Mesothelial cell of epicardium (in vitro differentiated cells): ENCODE measurements at places on chromosomes 13 and 19.
A peak's percentile ranks its signal among the peaks of the same experiment; 100 is the strongest.

GRCh38 chr19:2668175-2668763 is 34.2 kb downstream of the GNG7 start:
- DNase-seq, result no peak
- H3K27me3 ChIP-seq, result peaks cover 4% of the 10 kb centered on the region
- H3K4me1 ChIP-seq, result no peaks in the 10 kb centered on the region
- H3K4me3 ChIP-seq, result no peak overlapping the region

- no peaks in the 10 kb centered on the region for H3K36me3 ChIP-seq
- peaks cover 13% of the 10 kb centered on the region for H3K27me3 ChIP-seq
- peak overlapping the region; percentile 42 for H3K4me3 ChIP-seq
- DNase-seq, result peak; percentile 38
Observed at GRCh38 chr19:406135-406781, 2.7 kb downstream of the C2CD4C start.

- H3K4me1 ChIP-seq, result no peaks in the 10 kb centered on the region
- no peak overlapping the region for H3K27ac ChIP-seq
- no peaks in the 10 kb centered on the region for H3K36me3 ChIP-seq
- no peak overlapping the region for H3K4me3 ChIP-seq
- no peak for DNase-seq
- no peaks in the 10 kb centered on the region for H3K27me3 ChIP-seq
Observed at GRCh38 chr13:101869553-101869952, 417.1 kb downstream of the ITGBL1 start.

DNA sequence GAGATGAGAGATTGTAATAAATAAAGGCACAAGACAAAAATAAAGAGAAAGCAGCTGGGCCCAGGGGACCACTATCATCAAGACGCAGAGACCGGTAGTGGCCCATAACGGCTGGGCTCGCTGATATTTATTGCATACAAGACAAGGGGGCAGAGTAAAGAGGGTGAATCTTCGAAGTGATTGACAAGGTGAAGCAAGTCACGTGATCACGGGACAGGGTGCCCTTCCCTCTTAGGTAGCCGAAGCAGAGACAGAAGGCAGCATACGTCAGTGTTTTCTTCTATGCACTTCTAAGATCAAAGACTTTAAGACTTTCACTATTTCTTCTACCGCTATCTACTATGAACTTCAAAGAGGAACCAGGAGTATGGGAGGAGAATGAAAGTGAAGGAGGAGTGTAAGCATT is 4.6 kb upstream of the PRKCG start:
- no peak for DNase-seq
- H3K4me1 ChIP-seq, result peaks cover 24% of the 10 kb centered on the region

DNA sequence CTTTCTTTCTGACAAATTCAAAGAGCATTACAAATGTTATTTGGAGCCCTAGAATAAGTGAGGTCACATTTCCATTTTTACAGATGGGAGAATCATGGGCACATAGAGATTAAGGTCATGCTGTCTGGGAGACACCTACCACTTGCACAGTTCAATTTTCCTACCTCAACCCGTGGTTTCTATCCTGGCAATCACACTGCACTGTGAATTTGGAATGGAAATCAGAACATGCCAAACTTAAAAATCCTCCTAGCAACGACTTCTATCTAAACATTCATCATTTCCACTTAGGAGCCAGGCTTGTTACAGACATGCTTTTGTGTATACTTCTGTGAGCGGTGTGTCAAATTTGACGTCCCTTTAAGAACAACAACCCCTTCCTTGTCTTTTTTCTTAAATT is 251.5 kb downstream of the DNAJC15 start:
- no peaks in the 10 kb centered on the region for H3K36me3 ChIP-seq
- peaks cover 30% of the 10 kb centered on the region for H3K4me1 ChIP-seq
- no peaks in the 10 kb centered on the region for H3K27me3 ChIP-seq

DNA sequence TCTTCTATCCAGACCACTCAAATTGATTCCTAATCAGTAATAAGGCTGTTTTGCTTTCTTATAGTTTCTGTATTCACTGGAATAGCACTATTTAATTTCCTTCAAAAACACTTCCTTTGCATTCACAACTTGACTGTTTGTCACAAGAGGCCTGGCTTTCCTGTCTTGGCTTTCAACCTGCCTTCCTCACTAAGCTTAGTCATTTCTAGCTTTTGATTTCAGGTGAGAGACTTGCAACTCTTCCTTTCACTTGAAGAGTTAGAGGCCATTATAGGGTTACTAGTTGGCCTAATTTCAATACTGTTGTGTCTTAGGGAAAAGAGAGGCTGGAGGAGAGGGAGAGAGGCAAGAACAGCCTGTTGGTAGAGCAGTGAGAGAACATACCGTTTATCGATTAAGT is 47.0 kb downstream of the SACS start:
- no peak overlapping the region for H3K4me3 ChIP-seq
- no peak overlapping the region for H3K27ac ChIP-seq
- H3K4me1 ChIP-seq, result peaks cover 6% of the 10 kb centered on the region
- no peak for DNase-seq

DNA sequence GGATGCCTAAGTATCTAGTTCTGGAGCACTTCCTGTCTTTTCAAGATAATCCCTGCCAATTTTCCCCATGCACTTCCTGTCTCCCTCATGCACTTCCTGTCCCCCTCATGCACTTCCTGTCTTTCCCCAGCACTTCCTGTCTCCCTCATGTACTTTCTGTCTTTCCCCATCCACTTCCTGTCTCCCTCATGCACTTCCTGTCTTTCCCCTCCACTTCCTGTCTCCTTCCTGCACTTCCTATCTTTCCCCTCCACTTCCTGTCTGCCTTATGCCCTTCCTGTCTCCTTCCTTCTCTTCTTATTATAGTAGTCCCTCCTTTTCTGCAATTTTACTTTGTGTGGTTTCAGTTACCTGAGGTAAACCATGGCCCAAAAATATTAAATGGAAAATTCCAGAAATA is 3.0 kb upstream of the TNNT1 start:
- H3K36me3 ChIP-seq, result no peaks in the 10 kb centered on the region
- DNase-seq, result no peak
- H3K4me1 ChIP-seq, result peaks cover 35% of the 10 kb centered on the region
- H3K27ac ChIP-seq, result no peak overlapping the region

GRCh38 chr19:6233056-6233826 is 46.5 kb downstream of the MLLT1 start:
- peak overlapping the region; percentile 50 for H3K27ac ChIP-seq
- peak; percentile 20 for DNase-seq
- H3K4me1 ChIP-seq, result peaks cover 30% of the 10 kb centered on the region
- no peaks in the 10 kb centered on the region for H3K27me3 ChIP-seq
- H3K4me3 ChIP-seq, result no peak overlapping the region

DNA sequence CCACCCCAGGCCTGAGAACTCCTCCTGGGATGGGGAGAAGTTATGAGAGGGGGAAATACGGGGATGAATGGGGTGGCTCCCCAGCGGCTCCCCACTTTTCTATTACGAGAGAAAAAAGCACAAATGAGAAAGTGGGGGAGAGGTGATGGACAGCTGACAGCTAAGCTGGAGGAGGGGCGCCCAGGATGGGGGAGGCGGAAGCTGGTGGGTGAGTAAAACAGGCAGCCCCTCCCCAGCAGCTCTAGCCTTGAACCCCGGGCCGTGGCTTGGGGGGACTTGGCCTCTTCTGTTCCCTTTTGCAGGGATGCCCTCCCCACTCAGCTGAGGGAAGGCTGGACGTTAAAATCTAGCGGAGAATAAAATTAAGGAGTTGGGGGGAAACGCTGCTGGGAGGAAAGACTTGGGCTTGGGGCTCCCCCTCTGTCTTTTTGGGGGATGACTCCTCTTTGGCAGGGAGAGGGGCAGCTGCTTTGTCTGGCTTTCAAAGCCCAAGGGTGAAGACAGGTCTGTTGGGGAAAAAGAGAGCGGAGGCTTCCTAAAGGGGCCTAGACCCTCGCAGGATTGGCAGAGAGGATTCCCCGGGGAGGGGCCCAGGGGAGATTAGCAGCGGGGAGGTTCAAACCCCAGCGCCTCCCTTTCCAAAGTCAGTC is 1.4 kb upstream of the SAMD1 start:
- peak overlapping the region; percentile 99 for H3K27ac ChIP-seq
- H3K27me3 ChIP-seq, result no peaks in the 10 kb centered on the region
- peaks cover 27% of the 10 kb centered on the region for H3K36me3 ChIP-seq
- peaks cover 14% of the 10 kb centered on the region for H3K4me1 ChIP-seq
- DNase-seq, result no peak
- peak overlapping the region; percentile 97 for H3K4me3 ChIP-seq

- no peaks in the 10 kb centered on the region for H3K4me1 ChIP-seq
- H3K36me3 ChIP-seq, result peaks cover 46% of the 10 kb centered on the region
- no peak overlapping the region for H3K27ac ChIP-seq
- no peak overlapping the region for H3K4me3 ChIP-seq
- H3K27me3 ChIP-seq, result no peaks in the 10 kb centered on the region
Observed at GRCh38 chr19:32599736-32600157, 18.8 kb downstream of the PDCD5 start.

GRCh38 chr13:30037766-30038165 is 187.3 kb upstream of the UBL3 start:
- DNase-seq, result no peak
- H3K4me1 ChIP-seq, result peaks cover 16% of the 10 kb centered on the region
- no peak overlapping the region for H3K4me3 ChIP-seq
- H3K27me3 ChIP-seq, result peaks cover 10% of the 10 kb centered on the region

DNA sequence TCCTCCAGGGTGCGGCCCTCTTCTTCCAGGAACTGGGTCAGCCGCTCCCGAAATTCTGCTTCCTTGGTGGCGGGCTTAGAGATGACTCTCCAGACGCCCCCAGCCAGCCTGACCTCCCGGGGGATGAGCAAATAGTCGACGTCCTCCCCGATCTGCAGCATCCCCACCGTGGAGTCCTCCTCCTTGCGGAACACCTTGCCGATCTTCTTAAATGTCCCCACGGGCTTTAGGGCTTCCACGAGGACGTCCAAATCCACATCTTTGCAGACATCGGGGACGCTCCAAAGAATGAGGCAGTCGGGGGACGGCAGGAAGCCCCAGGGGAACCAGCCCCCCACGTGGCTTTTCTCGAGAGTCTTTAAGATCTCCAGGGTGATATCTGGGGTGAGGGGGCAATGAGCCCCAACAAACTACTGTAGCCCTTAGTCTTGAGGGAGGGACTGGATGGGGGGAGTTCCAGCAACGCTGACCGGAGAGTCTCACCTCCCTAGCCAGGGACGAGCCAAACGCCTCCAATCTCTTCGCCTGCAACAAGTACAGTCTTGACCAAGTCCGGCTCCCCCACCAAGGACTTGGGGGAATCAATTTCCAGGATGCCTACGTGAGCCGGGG is 608 bp downstream of the CCDC8 start:
- H3K4me1 ChIP-seq, result peaks cover 67% of the 10 kb centered on the region
- H3K4me3 ChIP-seq, result peak overlapping the region; percentile 94
- peaks cover 8% of the 10 kb centered on the region for H3K36me3 ChIP-seq

GRCh38 chr13:58617880-58618665 is 986.5 kb downstream of the PCDH17 start:
- H3K4me3 ChIP-seq, result no peak overlapping the region
- no peaks in the 10 kb centered on the region for H3K36me3 ChIP-seq
- H3K4me1 ChIP-seq, result peaks cover 24% of the 10 kb centered on the region
- no peaks in the 10 kb centered on the region for H3K27me3 ChIP-seq
- H3K27ac ChIP-seq, result no peak overlapping the region
- DNase-seq, result no peak

- H3K36me3 ChIP-seq, result no peaks in the 10 kb centered on the region
- no peak overlapping the region for H3K4me3 ChIP-seq
- DNase-seq, result no peak
- H3K4me1 ChIP-seq, result peaks cover 71% of the 10 kb centered on the region
Observed at GRCh38 chr13:46593398-46593797, 40.4 kb downstream of the LRCH1 start.

- H3K27me3 ChIP-seq, result no peaks in the 10 kb centered on the region
- no peak for DNase-seq
- H3K36me3 ChIP-seq, result peaks cover 4% of the 10 kb centered on the region
- no peaks in the 10 kb centered on the region for H3K4me1 ChIP-seq
- H3K27ac ChIP-seq, result no peak overlapping the region
Observed at GRCh38 chr19:36093146-36093662, 17.7 kb upstream of the OVOL3 start.

DNA sequence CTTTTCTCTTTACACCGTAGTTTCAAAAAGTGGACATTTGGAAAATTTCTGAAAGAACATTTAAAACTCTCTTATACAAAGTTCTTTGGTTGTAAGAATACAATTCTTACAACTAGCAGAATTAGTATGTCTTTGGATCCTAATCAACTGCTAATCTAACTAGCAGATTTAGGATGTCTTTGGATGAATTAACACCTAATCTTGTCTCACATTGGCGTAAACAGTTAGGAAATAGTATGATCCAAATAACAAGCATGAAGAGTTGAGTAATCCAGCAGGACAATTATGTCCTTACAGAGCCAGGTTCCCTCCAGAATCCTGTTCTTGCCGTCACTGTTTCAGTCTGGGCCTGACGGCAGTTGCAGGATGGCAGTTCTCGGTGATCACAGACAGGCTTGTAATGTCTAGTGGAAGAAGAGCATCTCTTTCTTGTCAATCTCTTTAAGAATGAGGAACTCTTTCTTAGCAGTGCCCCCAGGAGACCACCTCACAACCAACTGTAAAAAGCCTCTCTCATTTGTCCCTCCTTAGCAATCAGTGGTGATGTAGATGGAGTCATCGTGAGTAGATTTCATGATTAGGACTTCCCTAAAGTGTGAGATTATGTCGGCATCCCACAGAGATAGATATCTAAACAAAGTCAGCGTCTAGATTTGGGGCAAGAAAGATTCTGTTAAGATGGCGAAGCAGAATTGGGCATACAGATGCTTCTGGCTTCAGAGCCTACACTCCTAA is 5.7 kb upstream of the TNFSF13B start:
- no peaks in the 10 kb centered on the region for H3K27me3 ChIP-seq
- H3K4me3 ChIP-seq, result no peak overlapping the region
- H3K27ac ChIP-seq, result no peak overlapping the region
- no peak for DNase-seq

DNA sequence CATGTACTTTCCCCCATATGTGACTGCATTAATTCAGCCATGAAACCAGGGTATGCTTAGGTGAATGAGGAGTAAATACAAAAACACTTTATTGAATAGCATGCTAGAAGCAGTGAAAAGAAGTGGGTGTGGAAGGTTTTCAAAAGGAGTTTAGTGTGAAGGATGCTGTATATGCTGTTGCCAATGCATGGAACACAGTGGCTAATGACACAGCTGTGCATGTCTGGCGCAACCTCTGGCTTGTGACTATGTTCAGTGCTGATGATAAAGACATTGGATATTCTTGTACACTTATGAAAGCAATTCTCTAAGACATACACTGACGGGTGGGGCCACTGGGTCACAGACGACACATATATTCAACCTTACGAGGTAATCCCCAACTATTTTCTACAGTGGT is 55.2 kb downstream of the SOX21 start:
- peaks cover 8% of the 10 kb centered on the region for H3K4me1 ChIP-seq
- peaks cover 5% of the 10 kb centered on the region for H3K36me3 ChIP-seq
- peaks cover 15% of the 10 kb centered on the region for H3K27me3 ChIP-seq
- DNase-seq, result no peak

- no peak for DNase-seq
- H3K4me1 ChIP-seq, result no peaks in the 10 kb centered on the region
- H3K4me3 ChIP-seq, result no peak overlapping the region
Observed at GRCh38 chr19:1554968-1555367, 13.2 kb downstream of the MEX3D start.

- DNase-seq, result no peak
- no peak overlapping the region for H3K4me3 ChIP-seq
- no peaks in the 10 kb centered on the region for H3K36me3 ChIP-seq
- H3K4me1 ChIP-seq, result peaks cover 6% of the 10 kb centered on the region
- H3K27me3 ChIP-seq, result peaks cover 25% of the 10 kb centered on the region
- no peak overlapping the region for H3K27ac ChIP-seq
Observed at GRCh38 chr13:113050734-113051431, 54.7 kb upstream of the F7 start.
